Activated CD4-positive, CD25-positive, alpha-beta regulatory T cell (primary cell): ENCODE measurements at places on chromosomes 12 and 14.

- DNase-seq, result no peak
Observed at GRCh38 chr12:57131896-57132744, 3.8 kb downstream of the LRP1 start.

DNA sequence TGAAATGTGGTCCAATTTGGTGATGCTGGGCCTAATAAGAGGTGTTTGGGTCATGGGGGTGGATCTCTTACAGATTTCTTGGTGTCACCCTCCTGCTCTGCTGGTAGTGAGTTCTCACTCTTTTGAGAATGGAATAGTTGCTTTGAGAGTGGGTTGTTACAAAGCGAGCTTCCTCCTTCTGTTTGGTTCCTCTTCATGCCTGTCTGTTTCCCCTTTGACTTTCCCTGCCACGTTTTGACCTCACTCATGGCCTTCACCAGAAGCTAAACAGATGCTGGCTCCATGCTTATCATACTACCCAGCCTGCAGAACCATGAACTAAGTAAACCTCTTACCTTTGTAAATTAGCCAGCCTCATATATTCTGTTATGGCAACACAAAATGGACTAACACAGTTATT, 57.7 kb upstream of the LDHB start:
- DNase-seq, result no peak

GRCh38 chr14:70882776-70883492, 24.3 kb upstream of the PCNX1 start:
- no peak for DNase-seq

- DNase-seq, result no peak
Observed at GRCh38 chr14:76779221-76780057, 18.2 kb downstream of the VASH1 start.

DNA sequence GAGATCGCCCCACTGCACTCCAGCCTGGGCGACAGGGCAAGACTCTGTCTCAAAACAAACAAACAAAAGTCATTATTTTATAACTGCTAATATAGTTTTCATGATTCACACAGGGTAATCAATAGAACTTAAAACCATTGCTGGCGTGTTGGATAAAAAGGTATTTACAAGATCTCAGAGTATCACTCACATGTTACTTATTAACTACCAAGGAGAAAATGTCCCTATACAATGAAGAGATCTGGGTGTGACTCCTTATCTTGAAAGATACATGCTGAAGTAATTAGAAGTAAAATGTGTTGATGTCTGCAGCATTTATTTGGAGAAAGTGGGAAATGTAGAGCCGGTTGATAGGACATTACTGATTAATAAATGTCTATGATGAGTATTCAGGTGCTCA, 57.3 kb upstream of the PIK3C2G start:
- DNase-seq, result no peak

GRCh38 chr12:121748571-121749265, 36.2 kb downstream of the TMEM120B start:
- DNase-seq, result no peak

DNA sequence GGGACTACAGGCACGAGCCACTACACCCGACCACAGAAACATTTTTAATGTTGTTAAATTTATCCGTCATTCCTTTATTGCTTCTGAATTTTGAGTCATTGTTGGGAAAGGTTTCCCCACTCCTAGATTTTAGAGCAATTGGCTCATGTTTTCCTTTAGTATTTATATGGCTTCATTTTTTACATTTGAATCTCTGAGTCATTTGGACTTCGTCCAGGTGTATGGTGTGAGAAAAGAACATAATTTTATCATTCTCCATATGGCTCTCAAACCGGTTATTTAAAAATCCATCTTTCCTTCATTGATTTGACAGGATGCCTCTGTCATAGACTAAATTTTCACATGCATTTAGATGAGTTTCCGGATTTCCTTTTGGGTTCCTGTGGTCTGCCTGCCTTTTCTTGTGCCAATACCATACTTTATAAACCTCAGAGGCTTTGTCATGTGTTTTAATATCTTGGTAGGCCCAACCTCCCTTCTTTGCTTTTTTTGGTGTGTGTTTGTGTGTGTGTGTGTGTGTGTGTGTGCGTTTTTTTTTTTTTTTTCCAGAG, 30.9 kb downstream of the LRTM2 start:
- no peak for DNase-seq
